ENCODE measurements at places on chromosomes 4 and X. TPM values are rescaled to one million over a fixed set of nuclear protein-coding genes. Genes with fewer than 3 reads are reported as not detected.

GRCh38 chr4:173934201-173934600, 349.3 kb downstream of the FBXO8 start:
- no peaks in the 10 kb centered on the region for H3K27me3 ChIP-seq
- H3K4me3 ChIP-seq = no peak overlapping the region
- peaks cover 5% of the 10 kb centered on the region for H3K4me1 ChIP-seq

The P2RY4 gene
- total RNA-seq = 1.8 TPM

DNA sequence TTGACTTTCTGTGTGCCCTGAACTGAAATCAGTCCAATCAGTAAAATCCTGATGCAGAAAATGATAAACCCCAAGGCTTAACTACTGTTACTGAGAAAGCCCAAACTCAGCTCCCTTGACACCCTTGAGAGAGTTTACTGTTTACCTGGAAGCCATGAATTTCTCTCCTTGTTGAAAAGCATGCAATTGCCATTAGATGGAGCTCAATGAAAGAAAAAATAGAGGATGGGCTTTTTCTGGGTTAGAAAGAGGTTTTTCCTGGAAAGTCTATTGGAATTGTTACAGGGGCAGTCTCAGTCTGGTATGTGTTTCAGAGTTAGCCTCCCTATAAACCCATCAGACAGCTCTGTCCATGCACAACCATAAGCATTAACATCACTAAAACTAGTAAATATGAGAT, 66.4 kb upstream of the C4orf54 start:
- no peaks in the 10 kb centered on the region for H3K4me1 ChIP-seq
- H3K36me3 ChIP-seq = no peaks in the 10 kb centered on the region
- H3K4me3 ChIP-seq = no peak overlapping the region
- H3K27ac ChIP-seq = no peak overlapping the region

DNA sequence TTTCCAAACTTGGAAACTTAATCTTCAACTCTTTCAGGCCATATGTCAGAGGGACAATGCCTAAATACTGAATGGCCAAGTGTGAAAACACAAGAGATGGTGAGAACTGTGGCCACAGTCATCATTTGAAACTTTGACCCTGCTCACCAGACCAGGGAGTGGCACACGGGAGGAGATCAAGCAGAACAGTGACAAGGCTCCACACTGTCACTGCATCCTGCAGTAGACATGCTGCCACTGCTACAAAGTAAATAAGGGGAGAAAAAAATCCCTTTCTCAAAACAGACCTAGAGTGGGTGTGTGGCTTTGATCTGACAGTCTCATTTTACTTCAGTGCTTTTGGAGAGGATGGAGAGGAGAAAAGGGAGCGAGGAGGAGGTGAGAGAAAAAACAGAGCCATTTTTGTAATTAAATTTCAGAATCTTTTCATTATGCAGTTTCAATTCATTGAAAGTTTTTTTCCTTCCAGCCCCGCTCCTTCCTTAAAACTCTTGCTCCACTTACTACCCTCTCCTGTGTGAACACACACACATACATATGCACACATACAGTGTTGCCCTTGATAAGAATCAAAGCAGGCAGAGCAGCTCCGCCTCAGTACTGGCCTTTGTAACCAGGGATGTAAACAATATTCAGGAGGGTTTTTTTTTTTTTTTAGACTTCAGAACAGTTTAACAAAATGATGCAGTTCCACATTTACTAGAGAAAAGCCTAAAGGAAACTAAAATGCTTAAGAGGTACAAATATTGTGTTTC, 34.4 kb downstream of the NEXMIF start:
- no peak for DNase-seq
- H3K36me3 ChIP-seq = no peaks in the 10 kb centered on the region
- H3K27me3 ChIP-seq = no peaks in the 10 kb centered on the region

- H3K36me3 ChIP-seq = no peaks in the 10 kb centered on the region
- no peak overlapping the region for H3K27ac ChIP-seq
- DNase-seq = no peak
- H3K27me3 ChIP-seq = peaks cover 34% of the 10 kb centered on the region
Observed at GRCh38 chrX:16714504-16714903, 2.0 kb upstream of the CTPS2 start.

GRCh38 chrX:71269801-71270395, 13.5 kb upstream of the NONO start:
- no peak overlapping the region for H3K27ac ChIP-seq
- H3K4me1 ChIP-seq = no peaks in the 10 kb centered on the region
- H3K27me3 ChIP-seq = no peaks in the 10 kb centered on the region
- no peak for DNase-seq
- no peaks in the 10 kb centered on the region for H3K36me3 ChIP-seq

The ASB9 gene
- total RNA-seq = 0.87 TPM

DNA sequence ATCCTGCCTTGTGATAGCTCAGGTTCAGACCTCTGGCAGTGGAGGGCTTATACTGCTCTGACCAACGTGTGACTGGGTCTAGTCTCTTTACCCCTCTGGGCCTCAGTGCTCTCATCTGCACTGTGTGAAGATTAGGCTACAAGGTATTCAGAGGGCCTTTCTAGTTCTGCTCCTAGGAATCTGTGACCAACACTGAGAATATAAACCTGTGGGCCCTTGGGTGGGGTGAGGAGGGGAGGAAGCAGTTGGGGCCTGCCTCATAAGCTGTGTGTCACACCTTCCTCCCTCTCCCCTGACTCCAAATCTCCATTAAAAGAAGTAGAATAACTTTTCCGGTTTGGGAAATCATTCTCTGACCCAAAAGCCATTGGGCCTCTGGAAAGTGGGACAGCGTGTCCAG, 66.3 kb upstream of the MSN start:
- H3K4me3 ChIP-seq = no peak overlapping the region
- H3K27ac ChIP-seq = peak overlapping the region; percentile 85
- H3K36me3 ChIP-seq = no peaks in the 10 kb centered on the region

The USP26 gene
- total RNA-seq = not detected

The FGD1 gene
- total RNA-seq = 9.3 TPM

DNA sequence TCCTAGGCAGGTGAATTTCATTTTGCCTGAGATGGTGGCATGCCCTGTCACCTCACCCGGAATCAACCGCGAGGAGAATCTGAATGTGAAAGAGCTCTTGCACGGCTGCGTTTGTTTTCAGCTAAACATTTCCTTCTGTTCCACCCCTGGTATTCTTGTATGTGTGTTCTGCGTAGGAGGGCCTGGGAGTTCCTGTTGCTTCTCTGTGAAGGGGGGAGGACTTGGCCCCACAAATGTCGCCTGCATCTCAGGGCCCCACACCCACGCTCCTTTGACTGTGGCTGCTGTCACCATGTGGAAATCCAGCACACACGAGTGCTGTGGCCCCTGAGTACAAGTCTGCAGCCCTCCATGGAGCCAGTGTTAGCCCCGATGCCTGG, 45.8 kb upstream of the CLCN4 start:
- no peaks in the 10 kb centered on the region for H3K36me3 ChIP-seq
- DNase-seq = no peak
- no peaks in the 10 kb centered on the region for H3K27me3 ChIP-seq
- H3K27ac ChIP-seq = peak overlapping the region; percentile 80
- H3K4me1 ChIP-seq = peaks cover 36% of the 10 kb centered on the region
- no peak overlapping the region for H3K4me3 ChIP-seq

DNA sequence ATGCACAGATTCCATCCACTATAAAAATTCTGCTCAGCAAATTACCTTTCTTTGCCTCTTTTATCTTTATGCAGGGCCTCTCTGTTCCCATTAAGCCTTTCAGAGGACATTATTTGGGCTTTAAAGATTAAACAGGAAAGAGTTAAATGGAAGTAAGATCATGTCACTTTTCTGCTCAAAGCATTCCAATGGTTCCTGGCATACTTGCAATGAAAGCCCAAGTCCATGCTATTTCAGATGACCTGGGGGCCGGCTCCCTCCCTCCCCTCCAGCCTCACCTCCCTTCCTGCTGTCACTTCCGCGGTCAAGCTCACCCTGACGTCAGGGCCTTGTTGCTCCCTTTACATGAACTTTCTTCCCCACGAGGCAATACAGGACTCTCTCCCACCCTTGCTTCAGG, 125.5 kb downstream of the C4orf51 start:
- H3K27me3 ChIP-seq = no peaks in the 10 kb centered on the region
- no peaks in the 10 kb centered on the region for H3K36me3 ChIP-seq
- no peak for DNase-seq
- H3K27ac ChIP-seq = no peak overlapping the region
- no peaks in the 10 kb centered on the region for H3K4me1 ChIP-seq

GRCh38 chr4:159171287-159171686, 68.4 kb downstream of the RAPGEF2 start:
- DNase-seq = no peak
- H3K27me3 ChIP-seq = no peaks in the 10 kb centered on the region
- H3K36me3 ChIP-seq = no peaks in the 10 kb centered on the region
- H3K4me3 ChIP-seq = no peak overlapping the region
- H3K4me1 ChIP-seq = no peaks in the 10 kb centered on the region

The SMIM10L2A gene
- 0.78 TPM for total RNA-seq

DNA sequence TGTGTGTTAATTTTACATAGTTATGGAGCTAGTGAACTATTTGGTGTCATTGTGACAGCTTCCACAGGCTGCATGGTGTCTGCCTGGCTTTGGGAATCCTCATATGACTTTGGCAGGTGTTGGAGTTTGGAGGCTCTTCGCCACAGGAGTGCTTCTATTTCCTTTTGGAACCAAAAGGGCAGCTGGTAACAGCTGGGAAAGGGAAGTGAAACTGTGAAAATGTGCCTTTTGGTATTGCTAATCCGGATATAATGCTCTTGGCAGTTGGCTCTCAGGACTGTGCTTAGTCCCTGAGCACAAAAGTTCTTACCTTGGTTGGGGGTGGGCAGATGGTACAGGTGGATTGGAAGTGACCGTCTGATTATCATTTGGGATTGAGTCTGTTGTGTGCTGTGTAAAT, 18.1 kb downstream of the OFD1 start:
- H3K27ac ChIP-seq = no peak overlapping the region
- H3K27me3 ChIP-seq = no peaks in the 10 kb centered on the region
- no peak overlapping the region for H3K4me3 ChIP-seq
- H3K36me3 ChIP-seq = no peaks in the 10 kb centered on the region
- no peak for DNase-seq
- H3K4me1 ChIP-seq = no peaks in the 10 kb centered on the region

- H3K36me3 ChIP-seq = no peaks in the 10 kb centered on the region
- no peak for DNase-seq
- no peak overlapping the region for H3K4me3 ChIP-seq
- H3K27me3 ChIP-seq = no peaks in the 10 kb centered on the region
- no peaks in the 10 kb centered on the region for H3K4me1 ChIP-seq
Observed at GRCh38 chr4:182700362-182701160, 216.6 kb downstream of the DCTD start.

The COL25A1 gene
- total RNA-seq = 2.2 TPM

- DNase-seq = no peak
- peaks cover 6% of the 10 kb centered on the region for H3K4me1 ChIP-seq
- H3K27me3 ChIP-seq = no peaks in the 10 kb centered on the region
- no peaks in the 10 kb centered on the region for H3K36me3 ChIP-seq
- no peak overlapping the region for H3K4me3 ChIP-seq
Observed at GRCh38 chr4:147958489-147959065, 226.7 kb downstream of the ARHGAP10 start.
